ENCODE measurements at places on chromosomes 5 and 9. TPM values are rescaled to one million over a fixed set of nuclear protein-coding genes. Genes with fewer than 3 reads are reported as not detected.
A peak's percentile ranks its signal among the peaks of the same experiment; 100 is the strongest.

DNA sequence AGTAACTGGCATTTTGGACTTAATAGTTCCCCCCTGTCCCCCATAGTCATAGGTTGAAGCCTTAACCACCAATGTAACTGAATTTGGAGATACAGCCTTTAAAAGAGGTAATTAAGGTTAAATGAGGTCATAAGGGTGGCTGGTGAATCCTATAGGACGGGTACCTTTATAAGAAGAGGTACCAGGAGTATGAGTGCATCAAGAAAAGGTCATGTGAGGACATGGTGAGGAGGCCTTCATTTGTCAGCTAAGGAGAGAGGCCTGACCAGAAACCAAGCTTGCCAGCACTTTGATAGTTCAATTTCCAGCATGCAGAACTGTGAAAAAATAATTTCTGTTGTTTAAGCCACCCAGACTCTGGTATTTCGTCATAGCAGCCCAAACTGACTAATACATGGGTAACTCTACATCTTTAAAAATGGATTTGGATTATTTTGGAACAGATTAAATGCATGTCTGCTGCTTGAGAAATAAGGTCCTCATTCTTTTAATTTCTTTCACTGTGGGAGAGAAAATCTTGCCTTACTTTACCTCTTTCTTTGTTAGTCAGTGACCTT lies 9.7 kb downstream of the RASA1 start:
- no peaks in the 10 kb centered on the region for H3K27me3 ChIP-seq
- H3K4me1 ChIP-seq: peaks cover 73% of the 10 kb centered on the region
- H3K36me3 ChIP-seq: peaks cover 89% of the 10 kb centered on the region
- no peak for DNase-seq

- H3K27ac ChIP-seq: no peak overlapping the region
- H3K27me3 ChIP-seq: no peaks in the 10 kb centered on the region
- no peaks in the 10 kb centered on the region for H3K36me3 ChIP-seq
- H3K4me3 ChIP-seq: no peak overlapping the region
These were observed 18.4 kb downstream of the OGN start for GRCh38 chr9:92385953-92386352.

GRCh38 chr5:139820130-139820529 lies 24.5 kb downstream of the PSD2 start:
- DNase-seq: no peak
- peaks cover 94% of the 10 kb centered on the region for H3K27me3 ChIP-seq
- H3K4me3 ChIP-seq: no peak overlapping the region
- H3K27ac ChIP-seq: no peak overlapping the region
- no peaks in the 10 kb centered on the region for H3K4me1 ChIP-seq

GRCh38 chr5:109630093-109630492 lies 59.6 kb upstream of the MAN2A1 start:
- no peak overlapping the region for H3K27ac ChIP-seq
- no peak overlapping the region for H3K4me3 ChIP-seq
- peaks cover 63% of the 10 kb centered on the region for H3K27me3 ChIP-seq

- no peak overlapping the region for H3K27ac ChIP-seq
- no peak for DNase-seq
- no peaks in the 10 kb centered on the region for H3K27me3 ChIP-seq
- peaks cover 13% of the 10 kb centered on the region for H3K4me1 ChIP-seq
- H3K36me3 ChIP-seq: no peaks in the 10 kb centered on the region
These were observed 152.8 kb downstream of the TMEM167A start for GRCh38 chr5:82924226-82925060.

- no peak overlapping the region for H3K27ac ChIP-seq
- H3K4me3 ChIP-seq: no peak overlapping the region
These were observed 9.6 kb upstream of the LCN2 start for GRCh38 chr9:128139621-128140020.

The OLFML2A gene
- 0.88 TPM for total RNA-seq

- peaks cover 5% of the 10 kb centered on the region for H3K4me1 ChIP-seq
- H3K4me3 ChIP-seq: no peak overlapping the region
- H3K27me3 ChIP-seq: peaks cover 34% of the 10 kb centered on the region
- peaks cover 4% of the 10 kb centered on the region for H3K36me3 ChIP-seq
- H3K27ac ChIP-seq: no peak overlapping the region
These were observed 100.9 kb downstream of the SNCAIP start for GRCh38 chr5:122412966-122413365.

The NRARP gene
- 32.6 TPM for total RNA-seq

- peak overlapping the region; percentile 39 for H3K27ac ChIP-seq
- no peak for DNase-seq
- H3K4me3 ChIP-seq: no peak overlapping the region
- peaks cover 5% of the 10 kb centered on the region for H3K36me3 ChIP-seq
These were observed 137.6 kb downstream of the SUSD1 start for GRCh38 chr9:112037281-112038016.

GRCh38 chr5:169389318-169389717 lies 88.4 kb upstream of the SLIT3 start:
- no peaks in the 10 kb centered on the region for H3K36me3 ChIP-seq
- no peak overlapping the region for H3K27ac ChIP-seq
- no peaks in the 10 kb centered on the region for H3K4me1 ChIP-seq
- H3K4me3 ChIP-seq: no peak overlapping the region
- H3K27me3 ChIP-seq: no peaks in the 10 kb centered on the region

DNA sequence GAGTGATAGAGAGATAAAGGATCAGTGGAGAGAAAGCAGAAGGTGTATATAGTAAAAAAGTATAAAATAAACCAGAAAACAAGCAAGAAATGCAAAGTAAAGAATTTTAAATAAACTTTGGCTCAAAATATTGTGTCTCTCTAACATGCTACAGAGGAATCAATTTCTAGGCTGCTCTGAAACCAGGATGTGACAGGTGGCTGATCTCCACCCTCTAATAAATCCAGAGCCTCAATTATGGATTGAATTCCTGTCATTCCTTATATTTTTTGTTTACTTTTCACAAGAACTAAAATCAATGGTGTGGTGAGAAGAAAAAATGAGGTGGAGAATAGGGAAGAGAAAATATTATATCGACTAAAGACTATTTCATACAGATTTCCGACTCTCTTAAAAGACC lies 965.1 kb upstream of the SEMA6A start:
- H3K27ac ChIP-seq: peak overlapping the region; percentile 63
- H3K4me3 ChIP-seq: peak overlapping the region; percentile 19
- H3K27me3 ChIP-seq: no peaks in the 10 kb centered on the region

DNA sequence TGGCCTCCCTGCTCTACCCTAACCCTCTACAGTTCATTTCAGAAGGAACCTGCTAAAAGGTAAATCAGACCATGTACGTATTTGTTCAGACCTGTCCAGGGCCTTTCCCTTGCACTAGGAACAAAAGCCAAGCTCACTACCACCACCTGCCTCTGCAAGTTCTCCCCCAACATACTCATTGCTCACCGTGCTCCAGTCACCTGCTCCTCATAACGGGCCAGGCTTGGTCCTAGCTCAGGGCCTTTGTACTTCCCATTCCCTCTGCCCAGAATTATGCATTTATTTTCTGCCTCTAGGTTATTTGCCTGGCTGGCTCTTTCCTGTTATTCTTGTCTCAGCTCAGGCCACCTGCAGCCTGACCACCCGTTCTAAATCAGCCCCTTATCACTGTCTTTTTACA lies 4.8 kb upstream of the FGF1 start:
- no peak overlapping the region for H3K27ac ChIP-seq
- no peak overlapping the region for H3K4me3 ChIP-seq

The PSD2 gene
- not detected for total RNA-seq

- DNase-seq: no peak
- no peak overlapping the region for H3K27ac ChIP-seq
- no peak overlapping the region for H3K4me3 ChIP-seq
- no peaks in the 10 kb centered on the region for H3K36me3 ChIP-seq
- no peaks in the 10 kb centered on the region for H3K27me3 ChIP-seq
These were observed 143.6 kb downstream of the SNX18 start for GRCh38 chr5:54661111-54661510.

The COL5A1 gene
- total RNA-seq: not detected

The CPEB4 gene
- total RNA-seq: 30.8 TPM

DNA sequence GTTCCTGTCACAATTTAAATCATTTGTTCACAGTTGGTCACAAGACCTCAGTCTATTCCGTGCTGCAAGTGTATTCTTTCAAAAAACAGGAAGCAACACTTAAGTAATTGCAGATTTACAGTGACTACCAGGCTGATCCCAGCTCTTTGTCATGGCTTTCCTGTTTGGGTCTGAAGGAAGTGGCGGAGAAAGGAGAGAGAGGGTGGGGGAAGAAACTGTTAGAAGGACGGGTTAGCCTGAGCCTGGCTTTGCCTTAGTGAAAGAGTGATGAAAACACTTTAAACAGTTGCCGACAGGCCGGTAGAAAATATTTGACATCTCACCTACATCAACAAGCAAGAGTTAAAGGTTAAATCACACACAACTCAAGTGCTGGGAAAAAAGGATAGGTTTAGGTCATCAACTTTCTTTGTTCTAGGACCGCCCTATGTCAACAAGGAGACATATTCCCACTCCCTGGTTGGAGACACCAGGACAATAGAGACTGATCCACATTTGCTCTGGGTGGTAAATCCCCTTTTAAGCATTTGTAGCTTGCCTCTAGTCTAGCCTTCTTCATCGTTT lies 102.2 kb upstream of the DAB2 start:
- no peaks in the 10 kb centered on the region for H3K27me3 ChIP-seq
- no peak overlapping the region for H3K27ac ChIP-seq
- H3K36me3 ChIP-seq: no peaks in the 10 kb centered on the region

DNA sequence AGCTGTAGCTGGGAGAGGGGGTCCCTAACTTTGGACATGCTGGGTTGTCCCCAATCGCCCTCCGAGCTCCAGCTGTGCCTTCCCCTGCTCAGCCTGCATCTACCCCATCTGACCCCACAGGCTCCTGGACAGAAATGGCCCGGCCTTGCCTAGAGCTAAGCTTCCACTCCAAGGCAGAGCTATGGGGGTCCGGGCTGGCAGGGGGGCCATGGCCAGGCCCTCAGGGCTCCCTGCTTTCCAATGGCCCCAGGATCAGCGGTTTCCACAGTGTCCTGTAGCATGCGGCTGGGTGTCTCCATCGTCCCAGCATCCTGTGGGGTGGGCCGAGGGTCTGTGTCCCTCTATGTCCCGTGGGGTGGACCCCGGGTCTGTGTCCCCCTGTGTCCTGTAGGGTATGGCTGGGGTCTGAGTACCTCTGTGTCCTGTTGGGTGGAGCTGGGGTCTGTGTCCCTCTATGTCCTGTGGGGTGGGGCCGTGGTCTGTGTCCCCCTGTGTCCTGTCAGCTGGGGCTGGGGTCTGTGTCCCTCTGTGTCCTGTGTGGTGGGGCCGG lies 130.6 kb downstream of the RXRA start:
- peaks cover 7% of the 10 kb centered on the region for H3K27me3 ChIP-seq
- no peaks in the 10 kb centered on the region for H3K36me3 ChIP-seq
- H3K4me1 ChIP-seq: no peaks in the 10 kb centered on the region
- no peak for DNase-seq
- H3K27ac ChIP-seq: no peak overlapping the region
- H3K4me3 ChIP-seq: no peak overlapping the region

The IFNA6 gene
- not detected for total RNA-seq

DNA sequence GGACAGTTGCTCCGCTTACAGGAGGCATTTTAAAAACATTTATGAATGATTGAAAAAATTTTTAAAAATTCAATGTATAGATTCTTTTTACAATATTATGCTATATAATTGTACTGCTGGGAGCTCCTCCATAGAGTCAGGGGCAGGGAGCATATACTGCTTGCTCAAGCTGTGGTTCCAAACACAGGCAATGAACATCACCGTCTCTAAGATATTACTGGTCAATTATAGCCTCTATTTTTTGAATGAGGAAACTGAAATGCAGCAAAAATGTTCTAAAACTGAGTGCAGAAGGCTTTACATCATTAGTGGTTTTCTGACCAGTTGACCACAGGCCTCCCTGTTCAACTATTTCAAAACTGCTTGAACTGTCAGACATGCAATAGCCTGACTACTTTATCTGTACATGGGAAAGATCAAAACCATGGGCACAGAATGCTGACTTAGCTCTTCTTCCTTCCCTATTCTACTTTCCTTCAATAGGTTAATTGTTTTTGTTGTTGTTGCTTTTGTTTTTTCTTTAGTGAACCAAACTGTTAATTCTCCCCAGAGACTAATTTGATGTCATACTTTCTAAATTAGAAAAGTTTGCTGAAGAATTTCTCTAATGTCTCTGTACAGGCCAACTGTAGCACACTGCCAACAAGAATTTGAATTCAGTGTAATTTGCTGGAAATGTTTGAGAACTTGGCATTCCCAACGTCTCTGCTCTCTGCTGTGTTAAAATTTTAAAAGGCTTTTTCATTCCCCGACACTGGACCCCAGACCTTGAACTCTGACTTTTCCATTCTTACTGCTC lies 107.6 kb upstream of the MPDZ start:
- no peaks in the 10 kb centered on the region for H3K36me3 ChIP-seq

- no peak for DNase-seq
- H3K27me3 ChIP-seq: no peaks in the 10 kb centered on the region
- no peak overlapping the region for H3K27ac ChIP-seq
- no peaks in the 10 kb centered on the region for H3K4me1 ChIP-seq
- H3K4me3 ChIP-seq: no peak overlapping the region
- no peaks in the 10 kb centered on the region for H3K36me3 ChIP-seq
These were observed 52.4 kb downstream of the SLIT3 start for GRCh38 chr5:169248550-169248949.

GRCh38 chr9:70474413-70474812 lies 60.0 kb upstream of the KLF9 start:
- no peak for DNase-seq
- no peak overlapping the region for H3K4me3 ChIP-seq
- no peaks in the 10 kb centered on the region for H3K27me3 ChIP-seq
- no peak overlapping the region for H3K27ac ChIP-seq
- H3K36me3 ChIP-seq: no peaks in the 10 kb centered on the region

- no peak for DNase-seq
- no peaks in the 10 kb centered on the region for H3K27me3 ChIP-seq
- H3K36me3 ChIP-seq: peaks cover 48% of the 10 kb centered on the region
These were observed 213.5 kb downstream of the FANCC start for GRCh38 chr9:95103871-95104580.

DNA sequence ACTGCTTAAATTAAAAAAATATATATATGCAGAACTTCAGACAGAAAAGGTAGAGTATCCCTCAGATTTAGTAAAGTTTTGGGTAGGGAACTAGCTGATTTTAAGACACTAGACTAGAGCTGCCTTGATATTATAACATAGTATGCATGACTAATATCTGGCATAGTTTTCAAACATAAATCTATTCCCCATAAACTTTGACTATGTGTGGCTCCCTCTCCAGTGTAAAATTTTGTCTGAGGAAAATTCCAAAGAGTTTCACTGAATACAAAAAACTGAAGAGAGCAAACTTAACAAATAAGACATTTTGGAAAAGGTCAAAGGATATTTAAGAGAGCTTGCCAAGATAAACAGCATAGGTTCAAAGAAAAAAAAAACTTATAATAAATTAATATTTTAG lies 66.2 kb upstream of the ZNF462 start:
- H3K4me3 ChIP-seq: no peak overlapping the region
- DNase-seq: no peak
- H3K36me3 ChIP-seq: no peaks in the 10 kb centered on the region
- H3K27ac ChIP-seq: no peak overlapping the region
- peaks cover 24% of the 10 kb centered on the region for H3K27me3 ChIP-seq

The IL9 gene
- total RNA-seq: not detected
